Stimulated activated CD8-positive, alpha-beta memory T cell treated with anti-CD3 and anti-CD28 coated beads, Interleukin-15, amount 100 ng/mL, for 48 hours (primary cell): ENCODE measurements at places on chromosomes 7 and 10.

GRCh38 chr7:10696064-10696463 is 277.6 kb upstream of the PHF14 start:
- no peak for DNase-seq

DNA sequence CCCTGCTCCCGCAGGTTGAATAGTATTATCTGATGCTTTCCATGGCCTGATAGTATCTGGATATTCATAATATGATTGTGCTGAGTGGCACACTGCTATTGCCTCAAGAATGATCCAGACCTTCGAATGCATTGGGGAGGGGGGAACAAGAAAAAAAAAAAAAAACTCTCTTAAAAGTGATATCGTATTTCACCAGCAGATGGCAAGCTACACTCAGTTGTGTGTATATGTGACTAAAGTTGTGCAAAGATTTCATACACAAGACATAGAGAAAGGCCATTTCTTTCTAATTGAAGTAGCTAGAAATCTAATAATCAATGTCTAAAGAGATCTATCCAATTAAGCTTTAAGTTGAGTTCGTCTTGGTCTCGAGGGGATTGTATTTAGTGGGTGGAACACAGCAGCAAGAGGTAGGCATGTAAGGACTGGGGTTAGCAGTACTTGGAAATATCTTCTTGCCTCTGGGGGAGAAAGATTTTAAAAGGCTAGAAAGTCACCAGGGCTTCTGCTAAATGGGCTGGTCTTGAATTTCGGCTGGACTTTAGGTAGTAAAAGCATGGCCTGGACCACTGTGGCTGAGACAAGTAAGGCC is 15.3 kb downstream of the SFRP4 start:
- no peak for DNase-seq

DNA sequence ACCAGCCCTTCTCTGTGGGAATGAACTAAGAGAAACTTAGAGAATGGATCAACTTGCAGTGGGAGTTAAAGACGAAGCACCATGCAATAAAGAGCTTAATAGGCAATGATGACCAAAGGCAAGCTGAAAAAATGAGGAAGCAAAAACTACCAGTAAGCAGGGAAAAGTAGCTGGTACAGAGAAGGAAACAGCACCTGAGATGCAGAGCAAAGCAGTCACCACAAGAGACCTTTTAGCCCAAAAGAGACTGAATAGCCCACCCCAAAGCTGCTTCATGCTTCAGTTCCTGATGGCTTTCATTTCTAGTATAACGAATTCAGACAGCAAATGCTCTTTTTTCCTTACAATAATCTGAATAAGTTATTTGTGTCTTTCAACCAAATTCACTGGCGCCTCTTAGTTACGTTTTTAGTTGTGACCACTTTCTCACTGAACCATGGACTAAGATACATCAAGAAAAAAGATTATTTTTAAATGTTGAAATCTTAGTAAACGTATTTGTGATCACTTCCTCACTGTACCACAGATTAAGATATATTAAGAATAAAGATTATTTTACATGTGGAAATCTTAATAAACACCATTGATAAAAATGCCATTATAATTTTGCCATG is 76.0 kb downstream of the USP6NL start:
- no peak for DNase-seq

DNA sequence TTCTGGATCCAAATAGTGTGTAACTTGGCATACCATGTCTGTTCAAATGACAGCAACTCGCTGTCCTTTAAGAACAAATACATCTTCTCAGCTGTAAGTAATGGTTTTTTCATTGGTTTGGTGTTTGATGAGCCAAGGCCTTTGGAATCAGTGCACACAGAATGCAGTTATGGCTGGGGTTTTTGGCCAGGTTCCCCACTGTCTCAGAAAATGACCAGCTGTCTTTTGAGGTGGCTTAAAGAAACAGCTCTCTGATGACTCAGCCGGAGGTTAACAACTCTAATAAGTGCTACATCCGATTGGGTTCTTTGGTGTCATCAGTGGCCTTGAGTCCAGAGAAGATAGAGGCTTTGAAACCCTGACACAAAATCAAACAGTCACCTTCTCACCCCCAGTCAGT is 688.4 kb downstream of the REEP3 start:
- DNase-seq: no peak

DNA sequence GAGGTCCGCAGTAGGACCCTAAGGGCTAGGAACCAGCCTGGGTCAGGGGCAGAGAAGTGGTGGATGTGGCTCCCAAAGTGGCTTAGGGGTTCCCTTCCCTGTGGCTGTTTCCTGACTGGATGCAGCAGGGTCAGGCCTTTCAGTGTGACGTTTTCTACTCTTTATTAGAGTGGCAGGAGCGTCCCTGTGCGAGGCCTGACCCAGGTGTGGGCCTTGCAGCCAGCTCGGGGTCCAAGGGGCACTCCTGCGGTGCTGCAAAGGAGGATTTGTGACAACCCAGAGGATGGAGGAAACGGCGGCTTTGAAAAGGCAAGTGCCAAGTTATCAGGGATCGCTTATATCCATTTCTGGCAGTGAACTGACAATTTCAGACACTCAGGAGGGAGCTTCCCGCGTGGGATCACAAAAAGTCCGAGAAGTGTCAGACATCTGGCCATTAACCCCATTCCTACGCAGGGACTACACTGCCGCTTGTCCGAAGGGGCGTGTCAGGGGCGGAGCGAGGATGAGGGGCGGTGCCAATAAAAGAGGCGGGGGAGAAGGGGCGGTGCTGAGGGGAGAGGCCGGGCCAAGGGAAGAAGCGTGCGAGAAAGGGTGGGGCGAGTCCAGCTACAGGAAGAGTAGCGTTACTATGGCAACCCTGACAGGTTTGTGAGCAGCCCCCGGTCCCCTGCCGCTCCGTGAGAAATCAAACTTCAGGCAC is 98.8 kb upstream of the ZNF722 start:
- peak; percentile 53 for DNase-seq

DNA sequence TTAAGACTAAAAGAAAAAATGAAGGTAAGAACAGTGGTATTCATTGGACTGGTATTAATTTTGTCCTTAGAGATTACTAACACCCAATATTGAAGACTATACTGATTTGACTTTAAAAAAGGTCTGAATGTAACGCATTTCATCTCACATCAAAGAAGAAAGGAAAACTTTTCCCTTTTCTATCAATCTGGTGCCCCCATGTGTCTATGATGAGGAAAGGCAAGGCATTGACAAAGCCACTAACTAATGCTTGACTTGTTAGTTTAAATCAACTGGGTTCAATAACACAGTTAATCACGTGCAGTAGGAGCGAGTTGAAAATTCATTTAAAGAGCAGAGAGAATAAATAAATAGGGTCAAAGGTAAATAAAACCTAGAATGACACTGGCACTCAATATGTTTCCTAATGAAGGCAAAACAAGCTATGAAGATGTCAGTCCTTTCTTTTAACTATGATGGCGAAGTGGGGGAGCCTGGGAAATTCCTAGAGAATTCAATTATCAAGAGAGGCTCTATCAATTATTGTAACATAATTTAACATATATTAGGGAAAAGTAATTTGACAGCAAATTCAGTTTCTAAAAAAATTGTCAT is 180.9 kb downstream of the ANK3 start:
- no peak for DNase-seq

DNA sequence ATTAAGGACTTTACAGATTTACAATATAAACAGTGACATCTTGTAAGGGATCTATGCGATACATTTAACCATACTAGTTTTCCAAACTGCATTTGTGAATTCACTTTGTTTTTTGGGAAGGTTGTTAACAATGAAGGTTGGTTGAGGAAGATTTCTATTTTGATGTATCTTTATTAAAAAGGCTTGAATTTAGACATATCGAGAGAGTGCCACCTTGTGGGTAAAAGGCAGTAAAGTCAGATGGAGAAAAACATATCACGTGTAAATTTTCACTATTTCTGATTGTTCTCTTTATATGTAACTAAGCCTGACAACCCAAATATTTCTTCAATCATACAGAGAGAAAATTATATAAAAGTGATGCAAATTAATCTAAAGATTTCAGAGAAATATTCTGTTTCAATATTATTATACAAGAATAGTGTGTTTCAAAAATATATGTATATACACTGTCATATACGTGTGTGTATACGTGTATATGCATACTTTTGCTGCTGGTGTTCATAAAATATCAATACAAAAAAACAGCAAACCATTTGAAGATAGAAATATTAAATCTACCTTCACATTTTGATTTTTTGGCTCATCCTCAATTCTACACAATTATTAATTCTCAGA is 988.6 kb downstream of the SORCS1 start:
- DNase-seq: no peak

DNA sequence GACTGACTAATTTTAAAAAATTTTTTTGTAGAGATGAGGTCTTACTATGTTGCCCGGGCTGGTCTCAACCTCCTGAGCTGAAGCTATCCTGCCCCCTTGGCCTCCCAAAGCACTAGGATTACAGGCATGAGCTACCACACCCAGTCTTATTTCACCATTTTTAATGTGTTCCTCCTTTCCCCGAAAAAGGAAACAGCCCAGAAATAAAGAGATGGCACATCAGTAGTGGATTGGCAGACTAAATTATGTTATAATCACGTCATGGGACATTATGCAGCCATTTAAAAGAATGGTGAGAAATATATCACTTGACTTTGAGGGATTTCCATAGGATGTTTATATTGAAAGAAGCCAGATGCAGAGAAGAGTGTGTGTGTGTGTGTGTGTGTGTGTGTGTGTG is 40.5 kb downstream of the CAPZA2 start:
- DNase-seq: no peak

DNA sequence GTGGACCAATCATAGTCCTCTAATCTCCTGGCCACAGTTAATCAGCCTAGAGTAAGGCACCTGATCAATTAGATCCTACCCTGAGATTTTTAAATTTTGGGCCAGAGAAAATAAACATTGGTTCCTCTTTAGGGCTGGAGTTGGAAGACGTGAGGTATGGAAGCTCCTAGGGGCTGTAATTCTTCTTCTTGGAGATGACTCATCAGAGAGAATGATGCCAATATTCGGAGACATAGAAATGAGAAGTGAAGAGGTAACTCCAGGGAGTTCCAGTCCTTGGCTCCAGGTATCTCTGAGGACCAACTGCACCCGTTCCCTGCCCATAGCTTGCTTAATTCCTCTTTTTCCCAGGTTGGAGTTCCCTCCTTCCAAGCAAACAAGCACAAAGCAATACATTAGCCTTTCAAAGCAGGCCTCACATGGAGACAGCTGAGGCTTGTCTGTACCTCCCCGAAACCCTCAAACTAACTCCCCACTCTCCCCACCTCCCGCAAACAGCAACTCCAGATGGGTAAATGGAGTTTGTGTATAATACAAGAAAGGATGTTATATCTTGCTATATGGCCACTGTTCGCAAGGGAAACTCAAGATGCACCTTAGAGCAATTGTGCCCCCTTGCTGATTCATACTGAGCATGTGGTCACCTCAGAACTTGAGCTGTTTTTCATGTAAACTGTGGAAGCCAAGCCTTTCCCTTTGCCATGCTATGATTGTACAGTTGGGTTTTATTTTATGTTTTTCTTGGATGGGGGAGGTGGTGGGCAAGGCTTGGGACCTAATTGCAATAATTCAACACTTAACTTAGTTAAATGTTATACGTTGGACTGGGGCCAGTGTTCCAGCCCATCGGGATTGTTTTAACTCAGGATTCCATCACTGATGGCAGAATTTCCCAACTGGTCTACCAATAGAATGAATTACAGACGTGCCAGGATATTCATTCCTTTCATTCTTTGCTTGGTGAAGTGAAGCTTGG is 29.3 kb downstream of the PIK3AP1 start:
- DNase-seq: no peak

- no peak for DNase-seq
These were observed 41.4 kb downstream of the NRP1 start for GRCh38 chr10:33293076-33293475.

DNA sequence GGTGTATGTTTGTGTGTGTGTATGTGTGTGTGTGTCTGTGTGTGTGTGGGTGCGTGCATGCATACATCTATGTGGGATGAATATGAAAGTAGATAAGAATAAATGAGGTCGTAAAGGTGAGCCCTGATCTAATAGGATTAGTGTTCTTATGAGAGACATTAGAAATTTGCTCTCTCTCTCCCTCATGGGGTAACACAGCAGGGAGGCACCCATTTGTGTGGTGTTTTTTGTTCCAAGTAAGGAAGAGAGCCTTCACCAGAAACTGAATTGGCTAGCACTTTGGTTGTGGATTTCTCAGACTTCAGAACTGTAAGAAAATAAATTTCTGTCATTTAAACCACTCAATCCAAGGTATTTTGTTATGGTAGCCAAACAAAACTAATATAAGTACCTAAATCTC is 353.7 kb upstream of the CHRM2 start:
- DNase-seq: no peak

DNA sequence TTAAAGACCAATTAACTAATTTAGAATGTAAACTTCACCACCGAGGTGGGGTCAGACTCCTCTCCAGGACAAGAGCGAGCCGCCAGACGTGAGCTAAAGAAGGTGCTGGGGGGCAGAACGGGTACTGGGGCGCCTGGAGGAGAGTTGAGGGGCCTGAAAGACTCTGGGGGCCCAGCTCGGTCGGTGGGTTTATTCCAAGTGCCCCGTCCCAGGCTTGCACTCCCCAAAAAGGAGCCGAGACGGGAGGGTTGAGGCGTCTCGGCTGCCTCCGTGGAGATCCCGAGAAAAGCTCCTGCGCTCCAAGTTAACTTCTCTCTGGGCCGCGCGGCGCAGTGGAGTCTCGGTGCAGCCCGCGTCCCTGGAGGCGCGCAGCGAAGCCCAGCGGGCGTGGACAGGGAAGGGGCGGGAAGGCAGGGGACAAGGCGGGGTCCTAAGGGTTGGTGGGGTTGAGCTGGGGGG is 553.3 kb downstream of the TFEC start:
- DNase-seq: no peak

- DNase-seq: no peak
These were observed 1011.2 kb upstream of the GHITM start for GRCh38 chr10:83127942-83128575.

DNA sequence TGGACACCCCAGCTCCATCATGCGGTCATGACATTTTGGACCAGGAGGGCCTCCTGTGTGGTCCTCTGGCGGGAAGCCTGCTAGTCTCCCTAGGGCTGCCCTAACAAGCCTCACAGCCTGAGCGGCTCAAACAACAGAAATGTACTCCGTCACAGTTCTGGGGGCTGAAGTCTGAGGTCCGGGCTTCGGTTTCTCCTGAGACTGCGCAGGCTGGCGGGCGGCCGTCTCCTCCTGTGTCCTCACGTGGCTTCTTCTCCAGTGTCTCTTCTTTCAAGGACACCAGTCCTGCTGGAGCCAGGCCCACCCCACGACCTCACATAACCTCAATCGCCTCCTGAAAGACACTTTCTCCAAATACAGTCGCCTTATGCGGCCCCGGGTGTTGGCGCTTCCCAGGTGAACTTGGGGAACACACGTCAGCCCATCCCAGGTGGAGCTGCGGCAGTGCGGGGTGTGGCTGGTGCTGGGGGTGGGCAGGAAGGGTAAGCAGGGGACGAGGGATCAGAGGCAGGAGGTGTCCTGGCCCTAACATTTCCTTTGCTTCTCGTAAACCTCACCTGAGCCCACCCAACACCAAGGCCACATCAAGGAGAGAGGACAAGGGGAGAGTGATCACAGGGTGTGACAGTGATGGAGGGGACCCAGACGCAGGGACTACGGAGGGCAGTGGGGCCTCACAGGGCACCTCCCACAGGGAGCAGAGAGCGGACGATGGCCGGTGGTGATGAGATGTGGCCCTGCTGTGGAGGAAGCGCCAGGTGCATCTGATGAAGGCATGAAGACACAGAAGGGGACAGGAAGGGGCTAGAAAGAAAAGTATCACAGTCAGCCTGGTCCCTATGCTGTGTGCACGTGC is 580.6 kb downstream of the PTPRN2 start:
- DNase-seq: no peak
